ENCODE measurements at places on chromosomes 5 and 9.

DNA sequence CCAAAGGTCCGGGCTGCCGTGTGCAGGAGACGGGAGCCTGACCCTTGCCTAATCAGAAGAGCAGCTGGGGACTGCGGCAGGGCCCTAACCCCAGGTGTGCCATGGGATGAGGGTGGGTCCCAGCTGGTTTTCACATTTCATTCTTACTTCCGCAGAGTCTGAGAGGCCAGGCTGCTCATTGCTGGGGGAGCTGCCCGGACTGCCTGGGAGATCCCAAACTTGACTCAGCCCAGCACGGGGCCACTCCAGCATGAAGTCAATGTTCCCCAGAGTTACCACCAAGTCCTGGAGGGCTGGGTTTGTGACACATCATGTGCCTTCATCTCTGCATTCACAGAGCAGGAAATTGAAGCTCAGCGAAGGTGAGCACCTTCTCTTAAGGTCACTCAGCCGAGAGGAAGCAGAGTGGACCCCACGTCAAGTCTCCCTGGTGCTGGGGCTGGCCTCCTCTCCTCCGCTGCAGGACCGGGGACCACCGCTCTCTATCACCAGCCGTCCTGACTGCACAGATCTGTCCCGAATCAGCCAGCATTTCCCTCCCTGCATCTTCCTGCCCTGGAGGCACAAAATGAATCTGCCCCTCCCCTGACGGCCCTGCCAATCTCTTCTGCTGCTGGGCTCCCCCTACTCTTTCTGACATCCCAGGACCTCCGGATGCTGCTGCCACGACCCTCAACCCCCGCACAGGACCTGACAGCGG, 54.6 kb upstream of the PHYKPL start:
- DNase-seq = no peak

GRCh38 chr9:88932766-88933165, 58.5 kb upstream of the S1PR3 start:
- DNase-seq = no peak

DNA sequence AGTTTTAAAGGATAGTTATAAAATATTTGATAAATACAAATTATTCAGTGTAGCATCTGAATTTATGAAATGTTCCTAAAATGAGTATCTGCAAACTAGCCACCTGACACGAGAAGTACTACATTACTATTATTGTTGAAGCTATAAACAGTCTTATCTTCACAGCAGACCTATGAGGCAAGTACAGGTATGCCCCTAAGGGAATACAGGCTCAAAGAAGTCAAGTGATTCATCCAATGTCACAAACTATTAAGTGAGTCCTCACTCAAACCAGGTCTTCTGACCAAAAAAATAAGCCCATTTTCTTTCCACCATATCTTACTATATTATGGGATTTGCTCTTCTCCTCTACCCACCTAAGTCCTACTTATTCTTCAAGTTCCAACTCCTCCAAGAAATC, 28.7 kb downstream of the STRBP start:
- no peak for DNase-seq

DNA sequence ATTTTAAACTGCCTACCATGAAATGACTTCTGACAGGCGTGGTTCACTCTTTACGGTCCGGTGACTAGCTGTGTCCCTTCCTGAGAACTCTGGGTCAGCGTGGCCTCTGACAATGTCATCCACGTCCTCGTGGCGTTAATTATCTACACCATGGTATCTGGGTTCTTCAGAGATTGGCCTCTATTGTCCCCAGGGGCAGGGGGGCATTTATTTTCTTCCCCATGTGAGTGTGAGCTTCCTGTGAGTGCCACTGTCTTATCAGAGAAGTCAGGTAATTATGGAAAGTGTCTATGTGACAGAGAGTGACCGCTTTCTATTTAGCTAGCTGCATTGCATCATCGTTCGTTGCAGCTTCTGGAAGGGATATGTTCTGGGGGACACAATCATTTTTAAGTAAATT, 77.2 kb downstream of the FBXL7 start:
- no peak for DNase-seq

- DNase-seq = no peak
Measured at GRCh38 chr5:32406650-32407049, 37.9 kb downstream of the ZFR start.

DNA sequence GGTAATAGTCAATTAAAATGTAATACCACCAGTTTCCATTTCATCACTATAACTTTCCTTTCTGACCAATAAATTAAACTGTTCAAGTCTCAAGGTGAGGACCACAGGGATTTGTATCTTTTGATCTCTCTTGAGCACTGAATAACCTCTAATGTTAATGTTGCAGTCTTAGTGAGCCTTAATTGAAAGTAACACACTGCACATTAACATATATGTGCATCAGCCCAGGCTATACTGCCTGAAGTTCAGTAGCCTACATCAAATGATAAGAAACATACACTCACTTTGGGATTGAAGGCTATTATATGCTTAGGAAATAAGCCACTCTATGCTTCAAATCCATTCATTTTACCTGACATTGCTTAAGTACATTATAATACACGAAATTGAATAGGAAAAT, 311.0 kb upstream of the DAP start:
- DNase-seq = no peak

GRCh38 chr9:2127486-2127885, 112.3 kb downstream of the SMARCA2 start:
- no peak for DNase-seq

- no peak for DNase-seq
Measured at GRCh38 chr9:134688231-134688630, 46.6 kb downstream of the COL5A1 start.

GRCh38 chr5:87499478-87500410, 87.0 kb upstream of the CCNH start:
- DNase-seq = no peak

Measured in suppressor macrophage treated with lipopolysaccharide for 4 hours (primary cell).